Amygdala (tissue), 56 donors: ENCODE measurements at places on chromosomes 1 and 21.

GRCh38 chr1:185213091-185213490 is 56.1 kb downstream of the SWT1 start:
- DNase-seq = no peak

DNA sequence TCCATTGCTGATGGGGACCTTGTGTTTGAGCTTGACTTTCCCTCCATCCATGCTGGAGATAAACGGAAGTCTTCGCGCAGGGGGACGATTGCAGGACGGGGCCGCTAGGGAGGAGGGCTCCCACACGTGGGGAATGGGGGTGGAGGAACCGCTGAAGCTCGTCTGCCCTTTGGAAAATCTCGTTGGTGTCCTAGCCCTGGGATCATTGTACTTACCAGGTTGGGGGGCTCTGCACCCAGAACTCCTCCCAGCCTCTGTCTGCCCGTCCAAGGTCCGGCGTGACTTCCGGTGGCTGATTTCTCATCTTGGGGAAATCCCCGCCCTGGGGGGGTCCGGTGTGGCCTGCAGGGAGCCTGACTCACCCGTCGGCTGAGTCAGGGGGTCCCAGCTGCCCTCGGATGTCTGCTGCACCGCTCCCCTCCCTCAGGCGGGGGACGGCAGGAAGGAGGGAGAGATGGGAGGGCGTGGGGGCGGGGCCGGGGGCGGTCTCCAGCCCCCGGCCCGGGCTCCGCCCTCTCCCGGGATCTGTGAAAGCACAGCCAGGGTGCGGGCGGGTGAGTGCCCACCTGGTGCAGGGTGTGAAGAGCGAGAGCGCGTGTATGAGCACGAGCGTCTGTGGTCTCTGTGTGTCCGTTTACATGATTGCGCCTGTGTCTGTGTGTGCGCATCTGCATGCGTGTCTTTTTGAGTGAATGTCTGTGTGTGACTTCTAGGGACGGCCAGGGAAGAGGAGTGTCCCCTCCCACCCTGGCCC is 35.8 kb downstream of the PIK3CD start:
- peak; percentile 9 for DNase-seq

- no peak for DNase-seq
Measured at GRCh38 chr1:157274698-157275534, 136.7 kb upstream of the ETV3 start.

GRCh38 chr1:159188375-159188788 is 16.3 kb upstream of the ACKR1 start:
- peak; percentile 17 for DNase-seq

- DNase-seq = no peak
Measured at GRCh38 chr21:43979654-43980053, 32.5 kb upstream of the TRAPPC10 start.

GRCh38 chr1:236041631-236042618 is 23.0 kb downstream of the NID1 start:
- no peak for DNase-seq

GRCh38 chr1:89832496-89833127 is 11.8 kb downstream of the LRRC8D start:
- DNase-seq = no peak

- DNase-seq = no peak
Measured at GRCh38 chr1:53641481-53642214, 97.3 kb downstream of the GLIS1 start.

GRCh38 chr1:236502972-236503639 is 20.7 kb upstream of the LGALS8 start:
- DNase-seq = no peak

DNA sequence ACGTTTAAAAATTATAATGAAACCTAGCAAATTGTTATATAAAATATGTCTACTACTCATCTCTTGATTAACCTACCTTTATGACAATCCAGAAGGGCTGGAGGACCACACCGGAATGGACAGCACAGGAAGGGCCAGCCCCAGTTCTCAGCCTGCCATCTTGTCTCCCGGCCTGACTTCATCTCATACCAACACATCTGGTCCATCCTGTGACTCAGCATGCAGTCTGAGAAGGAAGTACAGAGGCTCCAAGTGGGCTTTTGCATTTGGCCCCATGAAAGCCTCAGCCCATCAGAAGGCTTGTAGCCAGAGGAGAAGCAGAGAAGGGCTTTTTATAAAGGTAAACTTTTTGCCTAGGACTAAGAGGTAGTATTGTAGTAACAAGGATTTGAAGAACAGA is 436.6 kb downstream of the MRPL39 start:
- no peak for DNase-seq

- DNase-seq = no peak
Measured at GRCh38 chr1:183077097-183077496, 53.9 kb downstream of the LAMC1 start.

- no peak for DNase-seq
Measured at GRCh38 chr1:50183378-50184133, 74.8 kb downstream of the ELAVL4 start.

DNA sequence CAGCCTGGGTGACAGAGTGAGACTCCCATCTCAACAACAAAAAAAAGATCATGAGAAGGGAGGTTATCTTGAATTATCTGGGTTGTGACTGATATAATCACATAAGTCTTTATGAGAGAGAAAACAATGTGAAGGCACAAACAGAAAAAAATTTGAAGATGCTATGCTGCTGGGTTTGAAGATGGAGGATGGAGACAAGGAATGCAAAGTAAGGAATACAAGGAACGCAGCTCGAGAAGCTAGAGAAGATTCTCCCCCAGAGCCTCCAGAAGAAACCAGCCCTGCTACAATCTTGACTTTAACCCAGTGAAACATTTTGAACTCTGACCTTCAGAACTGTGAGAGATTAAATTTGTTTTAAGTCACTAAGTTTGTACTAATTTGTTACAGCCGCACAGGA is 15.1 kb downstream of the EVI5 start:
- DNase-seq = no peak

DNA sequence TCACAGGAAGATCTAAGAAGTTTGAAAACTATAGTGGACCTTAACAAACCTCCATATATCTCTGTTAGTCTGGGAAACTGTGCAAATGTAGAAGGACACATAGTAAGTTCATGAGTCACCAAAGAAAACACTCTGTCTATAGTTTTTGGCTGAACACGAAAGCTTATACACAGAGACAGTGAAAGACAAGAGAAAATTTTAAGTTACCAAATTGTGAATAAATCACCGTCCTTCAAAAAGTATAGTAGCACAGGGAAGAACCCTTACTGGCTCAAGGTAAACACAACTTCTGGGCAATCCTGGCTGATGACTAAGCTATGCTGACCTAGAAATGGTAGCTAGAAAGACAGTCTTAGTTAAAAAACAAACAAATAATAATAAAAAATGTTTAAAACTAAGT is 1057.9 kb downstream of the AMY1C start:
- no peak for DNase-seq

GRCh38 chr1:27891196-27891889 is 19.0 kb downstream of the THEMIS2 start:
- DNase-seq = no peak

DNA sequence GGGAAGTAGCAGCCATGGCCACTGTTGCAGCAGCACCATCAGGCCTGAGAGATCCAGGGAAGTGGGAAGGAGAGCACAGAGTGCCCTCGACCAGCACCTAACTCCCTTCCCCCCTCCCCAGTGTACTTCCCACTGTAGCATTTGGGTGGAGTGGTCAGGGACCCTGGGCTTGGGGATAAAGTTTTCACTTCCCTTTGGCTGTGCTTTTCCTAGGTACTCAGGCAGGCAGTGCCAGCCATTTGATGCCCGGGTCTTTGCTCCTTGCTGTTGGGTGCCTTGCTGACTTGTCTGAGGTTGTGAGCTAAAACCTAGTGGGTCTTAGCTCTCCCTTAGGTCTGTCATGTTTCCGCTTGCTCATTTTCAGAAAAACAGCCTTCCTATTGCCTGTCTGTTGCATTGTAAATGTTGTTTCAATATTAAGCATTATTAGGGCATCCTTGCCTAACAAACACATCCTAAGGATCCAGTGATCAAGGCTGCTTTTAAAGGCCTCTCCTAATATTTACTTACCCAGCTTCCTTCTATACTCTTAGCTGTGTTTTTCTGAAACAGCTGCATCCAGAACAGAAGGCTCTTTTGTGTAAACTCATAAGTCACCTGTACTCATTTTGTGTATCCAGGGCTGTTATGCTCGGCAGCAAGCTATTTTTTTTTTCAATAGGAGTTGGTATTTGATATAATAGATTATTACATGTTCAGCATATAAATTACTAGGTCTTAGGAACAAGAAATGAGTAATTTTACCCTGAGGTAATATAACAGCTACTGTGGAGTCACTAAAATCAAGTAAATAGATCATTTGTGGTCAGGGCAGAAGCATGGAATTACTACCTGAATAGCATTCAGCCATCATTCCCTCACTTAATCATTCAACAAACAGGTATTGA is 418.6 kb upstream of the PROX1 start:
- no peak for DNase-seq

DNA sequence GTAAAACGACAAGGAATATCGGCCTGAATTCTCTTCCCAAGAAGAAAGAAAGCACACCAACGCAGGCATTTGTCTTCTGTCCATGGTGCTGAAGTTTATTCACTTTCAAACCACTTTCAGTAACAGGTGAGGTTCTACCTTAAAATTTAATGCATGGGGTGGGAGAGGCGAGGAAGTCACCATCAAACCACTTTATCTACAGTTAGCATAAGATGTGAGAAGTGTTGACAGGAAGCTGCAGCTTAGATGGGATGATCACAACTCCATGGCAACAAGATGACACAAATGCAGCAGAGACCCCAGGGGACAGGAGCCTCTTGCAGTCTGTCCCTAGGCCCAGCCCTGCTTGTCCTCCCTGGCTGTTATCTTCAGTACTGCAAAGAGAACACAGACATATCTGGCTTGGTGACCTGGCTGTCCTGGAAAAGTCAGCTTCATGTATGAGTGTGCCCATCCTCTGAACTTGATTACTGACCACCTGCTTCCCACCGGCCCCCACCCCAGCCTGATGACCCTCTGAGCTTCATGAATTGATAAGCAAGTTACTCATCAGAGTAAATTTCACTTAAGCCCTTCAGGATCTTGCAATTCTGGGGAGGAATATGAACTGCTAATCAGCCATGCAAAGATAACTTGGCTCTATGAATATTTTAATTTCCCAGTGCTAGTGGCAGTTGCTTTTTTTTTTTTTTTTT is 1.8 kb downstream of the NPPA start:
- DNase-seq = no peak

GRCh38 chr1:173693238-173693637 is 21.5 kb upstream of the KLHL20 start:
- no peak for DNase-seq

- DNase-seq = no peak
Measured at GRCh38 chr1:192787914-192788585, 20.8 kb upstream of the RGS2 start.

DNA sequence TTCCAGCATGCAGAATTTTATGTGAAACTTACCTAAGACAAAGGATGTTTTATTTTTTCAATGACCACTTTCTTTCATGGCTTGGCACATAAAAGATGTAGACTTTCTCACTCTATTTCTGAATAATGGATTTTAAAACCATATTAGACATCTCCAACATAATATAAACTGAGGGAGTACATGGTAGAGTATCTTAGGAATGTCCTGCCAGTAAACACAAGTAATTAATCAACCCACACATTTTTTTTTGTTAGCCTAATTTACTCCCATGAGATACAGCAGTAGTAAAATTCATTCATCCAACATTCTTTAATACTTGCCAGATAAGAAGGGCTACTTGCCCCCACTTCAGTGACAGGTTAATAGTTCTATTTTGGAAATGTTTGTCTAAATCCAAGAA is 235.4 kb upstream of the ADAMTS5 start:
- DNase-seq = no peak

- no peak for DNase-seq
Measured at GRCh38 chr1:234270581-234271242, 102.5 kb upstream of the COA6 start.

DNA sequence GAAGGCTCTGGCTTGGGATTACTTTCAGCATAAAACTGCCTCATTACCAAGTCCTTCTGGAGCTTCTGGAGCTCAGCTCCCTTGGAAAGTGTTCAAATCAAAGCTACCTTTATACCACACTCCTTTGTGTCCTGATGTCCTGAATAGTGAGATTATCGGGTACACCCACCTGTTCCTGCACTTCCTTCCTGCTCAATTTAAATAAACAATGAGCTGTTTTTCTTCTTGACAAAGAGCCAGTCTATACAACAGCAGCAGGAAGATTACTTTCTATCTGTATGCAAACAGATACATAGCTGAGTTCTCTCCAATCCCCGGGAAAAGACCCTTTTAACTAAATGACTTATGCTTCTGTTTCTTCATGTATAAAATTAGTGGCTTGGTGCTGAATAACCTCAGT is 258.0 kb upstream of the FMN2 start:
- no peak for DNase-seq

DNA sequence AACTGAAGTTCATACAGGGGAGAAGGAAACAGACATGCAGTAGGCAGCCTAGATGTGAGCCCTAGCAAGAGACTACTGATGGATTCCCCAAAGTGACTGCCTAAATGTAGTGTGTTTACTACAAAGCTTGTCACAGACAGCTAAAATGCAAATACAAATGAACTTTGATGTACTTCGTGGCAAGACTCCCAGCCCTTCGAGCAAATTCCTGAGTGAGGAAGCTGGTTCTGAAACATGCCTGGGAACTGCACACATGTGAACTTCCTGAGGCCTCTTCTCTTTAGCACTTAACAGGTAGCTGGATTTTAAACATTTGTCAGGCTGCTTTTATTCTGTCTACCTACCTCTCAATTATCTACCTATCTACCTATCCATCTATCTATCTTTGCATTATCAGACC is 6.7 kb upstream of the IRF2BP2 start:
- DNase-seq = no peak

DNA sequence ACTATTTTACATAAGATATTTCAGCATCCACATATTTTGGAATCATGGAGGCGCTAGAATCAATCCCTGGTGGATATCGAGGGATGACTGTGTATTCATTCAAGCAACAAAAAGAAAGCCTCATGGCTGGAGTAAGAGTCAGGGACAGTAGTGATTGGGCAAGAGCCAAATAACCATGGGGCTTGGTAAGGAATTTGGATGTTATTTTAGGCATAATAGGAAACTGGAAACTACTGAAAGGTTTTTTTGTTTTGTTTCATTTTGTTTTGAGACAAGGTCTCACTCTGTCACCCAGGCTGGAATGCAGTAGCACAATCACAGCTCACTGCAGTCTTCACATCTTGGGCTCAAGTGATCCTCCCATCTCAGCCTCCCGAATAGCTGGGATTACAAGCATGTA is 33.8 kb upstream of the EYA3 start:
- no peak for DNase-seq

- DNase-seq = no peak
Measured at GRCh38 chr1:185355947-185356346, 38.9 kb upstream of the IVNS1ABP start.

DNA sequence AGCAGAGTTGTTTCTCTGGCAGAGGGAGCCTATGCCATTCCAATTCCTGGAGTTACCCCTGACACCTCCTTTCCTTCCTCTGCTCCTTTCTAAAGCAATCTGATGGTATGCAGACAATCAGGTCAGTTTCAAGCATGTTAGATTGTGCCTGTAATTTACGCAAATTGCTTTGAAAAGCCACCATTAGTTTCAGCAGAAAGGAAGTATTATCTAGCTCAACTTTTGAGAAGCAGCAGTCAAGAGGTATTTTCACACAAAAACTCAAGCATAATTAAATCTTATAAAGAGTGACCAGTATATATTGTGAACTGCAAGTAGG is 2.2 kb downstream of the ERRFI1 start:
- no peak for DNase-seq

GRCh38 chr1:112985123-112985522 is 29.1 kb upstream of the SLC16A1 start:
- DNase-seq = no peak
